IPS DF 6.9 (cell line): ENCODE measurements at places on chromosomes 5 and 9.

- no peak for DNase-seq
Observed at GRCh38 chr5:143138839-143139238, 264.6 kb downstream of the NR3C1 start.

GRCh38 chr9:98935071-98935505 is 8.6 kb upstream of the COL15A1 start:
- DNase-seq, result no peak

DNA sequence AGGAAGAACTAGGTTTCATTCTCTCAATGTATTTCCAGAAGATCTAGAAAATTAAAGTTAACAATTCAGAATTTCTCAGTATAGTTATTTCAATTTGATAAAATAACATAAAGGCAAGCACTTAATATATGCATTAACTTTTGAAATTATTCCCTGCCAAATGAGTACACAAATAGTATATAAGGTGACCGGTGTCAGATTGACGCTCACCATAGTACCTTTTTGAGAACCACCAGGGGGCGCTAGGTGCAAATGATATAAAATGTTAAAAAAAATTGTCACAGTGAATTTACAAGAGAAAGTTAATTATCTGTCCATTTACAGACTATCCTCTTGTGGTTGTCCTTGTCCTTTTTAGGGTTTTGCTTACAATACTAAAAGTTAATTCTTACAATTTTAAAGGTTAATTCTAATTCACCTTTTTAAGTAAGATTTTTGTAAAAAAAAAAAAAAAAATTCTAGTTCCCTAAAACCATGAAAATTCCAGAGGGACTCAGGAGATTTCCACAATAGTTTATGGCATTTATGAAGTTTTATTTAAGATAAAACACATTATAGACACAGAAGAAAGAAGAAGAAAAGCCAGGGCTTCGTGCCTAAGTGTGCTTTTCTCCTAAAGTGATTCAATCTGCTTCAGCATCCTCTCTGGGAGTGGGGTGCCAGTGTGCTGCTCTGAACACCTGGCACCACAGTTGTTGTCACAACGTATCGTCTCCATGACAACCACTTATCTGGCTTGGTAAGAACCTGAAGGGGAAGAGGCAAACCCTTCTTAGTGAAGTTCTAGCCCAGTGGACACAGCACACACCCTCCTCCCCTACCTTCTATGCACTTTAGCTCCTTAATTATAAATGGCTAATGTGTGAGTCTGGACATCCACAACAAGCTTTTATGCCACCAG is 1.7 kb downstream of the ADAMTS16 start:
- DNase-seq, result no peak

DNA sequence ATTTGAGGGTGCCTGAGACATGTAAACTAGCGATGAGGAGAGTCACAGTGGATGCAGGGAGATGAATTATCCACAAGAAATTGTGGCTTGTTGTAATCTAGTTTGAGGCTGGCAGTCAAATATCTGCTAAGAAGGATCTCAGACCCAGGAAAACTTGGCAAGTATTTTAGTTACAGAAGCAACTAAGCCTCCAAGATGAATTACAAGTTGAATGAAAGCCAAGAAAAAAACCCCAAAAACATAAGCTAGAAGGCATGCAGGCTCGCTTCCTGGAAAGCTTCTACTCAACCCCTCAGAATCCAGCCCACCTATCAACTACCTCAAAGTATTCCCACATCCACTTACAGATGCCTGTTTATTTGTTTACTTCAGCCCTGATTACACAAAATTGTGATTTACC is 696.9 kb downstream of the MAT2B start:
- DNase-seq, result no peak

- no peak for DNase-seq
Observed at GRCh38 chr9:20199111-20199510, 410.3 kb upstream of the SLC24A2 start.
